M059J (cell line): ENCODE measurements at places on chromosomes 3 and 15. TPM values are rescaled to one million over a fixed set of nuclear protein-coding genes. Genes with fewer than 3 reads are reported as not detected.
A peak's percentile ranks its signal among the peaks of the same experiment; 100 is the strongest.

DNA sequence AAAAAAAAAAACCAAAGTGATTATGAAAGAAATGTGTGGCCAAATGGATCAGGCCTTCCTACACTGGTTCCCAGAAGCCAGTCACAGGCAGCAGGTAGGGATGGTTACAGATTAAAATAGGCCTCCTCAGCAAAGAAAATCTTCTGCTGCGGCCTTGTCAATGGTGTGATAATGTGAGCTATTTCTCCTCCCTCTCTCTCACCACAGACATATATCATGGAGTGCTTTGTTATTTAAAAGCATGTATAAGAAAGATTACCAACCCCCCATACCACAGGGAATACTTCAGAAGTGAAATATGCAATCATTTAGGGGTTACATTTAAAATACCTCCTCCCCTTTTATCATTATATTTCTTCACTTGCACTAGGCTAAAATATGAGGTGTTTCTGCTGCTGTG lies 32.2 kb upstream of the LRTM1 start:
- no peak for DNase-seq

DNA sequence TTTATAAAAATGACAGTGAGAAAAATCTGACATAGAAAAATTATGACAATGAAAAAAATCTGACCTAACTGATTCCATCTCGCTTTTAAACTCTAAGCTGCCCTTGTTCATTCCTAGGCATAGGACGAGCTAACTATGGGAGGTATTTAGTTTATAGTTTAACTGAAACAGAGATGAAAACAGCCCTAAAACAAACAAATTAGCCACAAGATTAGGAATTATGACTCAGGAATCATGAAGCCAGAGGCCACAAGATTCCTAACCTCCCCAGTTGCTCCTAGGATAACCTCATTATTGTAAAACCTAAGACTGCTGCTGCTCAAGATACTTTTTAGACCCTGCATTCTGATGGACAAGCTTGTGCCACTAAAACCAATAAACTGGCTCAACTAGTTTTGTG lies 122.7 kb upstream of the MNS1 start:
- DNase-seq = peak; percentile 86

- peak; percentile 83 for DNase-seq
Observed at GRCh38 chr3:111751961-111752360, 107.1 kb upstream of the PHLDB2 start.

DNA sequence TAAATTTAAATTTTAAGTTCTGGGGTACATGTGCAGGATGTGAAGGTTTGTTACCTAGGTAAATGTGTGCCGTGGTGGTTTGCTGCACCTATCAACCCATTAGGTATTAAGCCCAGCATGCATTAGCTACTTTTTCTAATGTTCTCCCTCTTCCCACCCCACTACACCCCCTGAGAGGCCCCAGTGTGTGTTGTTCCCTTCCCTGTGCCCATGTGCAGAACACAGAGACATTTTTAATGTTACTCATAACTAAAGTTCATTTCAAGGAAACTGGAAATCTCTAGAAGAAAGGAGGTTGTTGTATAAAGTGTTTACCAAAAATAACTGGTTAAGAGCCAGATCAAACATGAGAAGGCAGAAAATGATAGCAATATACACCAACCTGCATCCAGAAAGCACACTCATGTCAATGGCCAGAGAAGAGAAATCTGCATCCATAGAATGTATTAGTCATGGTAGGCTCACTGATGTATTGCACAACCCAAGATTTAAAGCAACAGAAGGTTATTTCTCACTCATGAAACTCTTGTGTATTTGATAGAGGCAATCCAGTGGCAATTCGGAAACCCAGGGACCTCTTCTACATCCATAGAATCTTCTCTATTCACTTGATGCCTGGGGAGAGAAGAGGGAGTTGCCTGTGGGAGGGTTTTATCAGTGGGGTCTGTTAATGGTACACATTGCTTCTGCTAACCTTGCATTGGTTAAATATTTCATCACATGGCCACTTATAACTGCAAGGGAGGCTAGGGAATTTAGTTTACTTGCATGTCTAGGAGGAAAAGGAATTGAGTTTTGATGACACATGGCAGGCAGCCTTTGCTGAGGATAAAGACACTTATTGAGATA lies 321.9 kb upstream of the RASGRP1 start:
- peak; percentile 75 for DNase-seq

GRCh38 chr15:66720206-66721010 lies 18.4 kb downstream of the SMAD6 start:
- DNase-seq = peak; percentile 85

ADGRG7 gene
- not detected in 2 replicates for total RNA-seq

RPP14 gene
- total RNA-seq = 12.2 and 14.6 TPM in 2 replicates

SH2D7 gene
- total RNA-seq = not detected in 2 replicates

CADM2 gene
- not detected in 2 replicates for total RNA-seq
